ENCODE measurements at places on chromosomes 11 and 22.

- no peak for DNase-seq
These were observed 9.7 kb upstream of the EFCAB6 start for GRCh38 chr22:43821606-43822425.

- DNase-seq, result no peak
These were observed 22.7 kb upstream of the XBP1 start for GRCh38 chr22:28822930-28823551.

- no peak for DNase-seq
These were observed 606.0 kb downstream of the BUD13 start for GRCh38 chr11:116166573-116167465.

GRCh38 chr11:60428517-60428916 lies 855 bp upstream of the MS4A5 start:
- DNase-seq, result no peak

DNA sequence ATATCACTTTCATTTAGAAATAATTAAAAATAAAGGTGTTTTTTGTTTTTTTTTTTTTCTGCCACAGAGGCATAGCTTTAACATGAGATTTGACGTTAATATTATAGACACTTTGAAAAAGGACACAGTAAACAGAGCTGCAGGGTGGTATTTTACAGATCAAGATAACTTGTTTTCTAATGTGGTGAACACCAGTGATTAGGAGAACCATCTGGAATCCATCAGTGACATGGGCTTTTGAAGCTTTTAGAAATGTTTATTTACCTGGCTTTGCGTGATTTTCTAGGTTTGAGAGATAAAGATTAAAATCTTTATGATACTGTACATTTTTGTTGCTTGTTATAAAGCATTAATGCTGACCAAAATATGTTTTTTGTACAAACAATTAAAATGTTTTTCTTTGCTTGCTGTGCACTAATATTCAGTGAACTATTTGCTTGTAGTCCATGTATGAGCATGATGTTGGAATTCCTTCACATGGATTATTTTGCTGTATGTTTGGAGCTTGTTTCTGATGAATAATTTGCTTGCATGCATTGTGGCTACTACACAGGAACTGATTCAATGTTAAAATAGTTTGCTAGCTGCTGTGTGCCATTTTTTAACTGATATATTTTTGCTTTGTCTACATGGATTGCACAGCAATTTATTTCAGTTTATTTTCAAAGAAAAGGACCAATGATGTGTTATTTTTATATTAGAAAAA lies 352.1 kb upstream of the NARS2 start:
- no peak for DNase-seq

DNA sequence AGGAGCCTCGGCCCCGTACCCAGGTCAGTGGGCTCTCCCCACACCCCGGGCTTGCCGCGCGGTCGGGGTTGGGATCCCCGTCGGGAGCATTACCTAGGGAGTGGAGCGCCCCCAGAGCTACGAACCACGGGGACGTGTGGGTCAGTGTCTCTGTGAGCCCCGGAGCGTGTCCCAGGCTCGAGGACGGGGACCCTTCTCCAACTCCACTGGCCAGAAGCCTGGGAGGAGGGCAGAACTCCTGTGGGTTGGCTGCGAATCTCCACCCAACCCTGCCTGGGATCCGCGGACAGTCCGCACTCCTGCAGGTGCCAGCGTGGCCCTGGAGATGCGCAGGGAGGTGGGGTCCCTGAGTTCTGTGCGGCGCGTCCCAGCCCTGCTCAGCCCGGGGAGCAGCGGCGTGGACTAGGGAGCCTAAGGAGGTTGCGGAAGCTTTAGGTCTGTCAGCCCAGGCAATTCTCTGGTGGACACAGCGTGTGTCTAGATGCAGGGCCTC lies 346 bp downstream of the PPFIBP2 start:
- no peak for DNase-seq

- no peak for DNase-seq
These were observed 1.1 kb downstream of the THAP12 start for GRCh38 chr11:76379807-76380158.

DNA sequence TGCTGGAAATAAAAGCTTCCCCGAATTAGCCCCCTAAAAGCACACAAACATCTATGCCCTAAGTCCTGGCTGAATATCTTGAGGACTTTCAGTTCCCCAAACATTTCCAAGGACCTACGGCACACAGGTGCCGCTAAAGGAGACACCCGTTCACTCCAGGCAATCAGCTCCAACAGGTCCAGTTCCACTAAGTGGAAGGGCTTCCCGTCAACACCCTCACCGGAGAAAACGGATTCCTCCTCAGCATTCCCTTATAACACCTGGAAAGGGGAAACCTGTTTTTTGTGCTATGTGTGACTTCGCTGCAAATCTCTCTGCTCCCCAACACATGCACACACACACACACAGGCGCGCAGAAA lies 3.9 kb downstream of the TENM4 start:
- DNase-seq, result no peak

DNA sequence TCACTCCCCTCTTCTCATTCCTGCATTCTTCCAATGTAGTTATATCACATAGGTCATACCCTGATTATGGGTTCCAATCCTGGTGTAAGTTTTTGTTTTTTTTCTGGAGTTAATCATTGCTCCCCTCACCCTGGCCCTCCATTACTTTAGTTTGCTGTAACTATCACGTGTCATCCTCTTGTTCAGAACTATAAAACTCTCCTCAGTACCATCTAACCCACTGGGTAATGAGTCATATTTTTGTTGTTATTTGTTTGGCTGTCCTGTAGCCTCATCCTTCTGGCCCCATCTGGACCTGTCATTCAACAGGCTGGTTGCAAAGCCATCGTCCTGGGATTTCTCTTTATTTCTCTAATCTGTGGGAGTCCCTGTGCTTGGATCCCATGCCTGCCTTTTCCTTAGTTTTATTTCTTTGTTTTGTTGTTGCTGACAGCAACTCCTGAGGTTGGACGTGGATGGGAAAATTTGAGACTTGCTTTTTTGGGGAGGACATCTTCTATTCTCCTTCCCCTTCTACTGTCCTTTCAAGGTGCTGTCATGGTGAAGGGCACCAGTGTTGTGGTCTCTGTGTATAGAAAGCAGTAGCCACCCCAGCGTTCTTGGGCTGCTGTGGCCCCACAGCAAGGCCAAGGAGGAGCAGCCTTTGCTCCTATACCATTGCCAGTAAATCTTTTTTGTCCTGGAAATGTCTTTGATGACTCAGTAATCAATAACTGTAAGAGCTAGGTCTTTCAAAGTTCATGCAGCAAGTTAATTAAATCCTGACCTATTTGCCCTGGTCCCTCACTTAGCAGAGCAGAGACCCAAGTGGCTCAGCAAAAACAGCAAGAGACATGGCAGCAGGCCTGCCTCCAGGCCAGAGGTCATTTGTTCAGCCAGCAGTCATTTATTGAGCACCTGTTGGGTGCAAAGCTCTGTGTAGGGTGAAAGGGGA lies 82.5 kb downstream of the C22orf31 start:
- DNase-seq, result no peak
